Stimulated activated CD4-positive, alpha-beta T cell treated with anti-CD3 and anti-CD28 coated beads, Interleukin-2, amount 100 ng/mL, for 4 hours (primary cell): ENCODE measurements at places on chromosomes 7 and 10.

DNA sequence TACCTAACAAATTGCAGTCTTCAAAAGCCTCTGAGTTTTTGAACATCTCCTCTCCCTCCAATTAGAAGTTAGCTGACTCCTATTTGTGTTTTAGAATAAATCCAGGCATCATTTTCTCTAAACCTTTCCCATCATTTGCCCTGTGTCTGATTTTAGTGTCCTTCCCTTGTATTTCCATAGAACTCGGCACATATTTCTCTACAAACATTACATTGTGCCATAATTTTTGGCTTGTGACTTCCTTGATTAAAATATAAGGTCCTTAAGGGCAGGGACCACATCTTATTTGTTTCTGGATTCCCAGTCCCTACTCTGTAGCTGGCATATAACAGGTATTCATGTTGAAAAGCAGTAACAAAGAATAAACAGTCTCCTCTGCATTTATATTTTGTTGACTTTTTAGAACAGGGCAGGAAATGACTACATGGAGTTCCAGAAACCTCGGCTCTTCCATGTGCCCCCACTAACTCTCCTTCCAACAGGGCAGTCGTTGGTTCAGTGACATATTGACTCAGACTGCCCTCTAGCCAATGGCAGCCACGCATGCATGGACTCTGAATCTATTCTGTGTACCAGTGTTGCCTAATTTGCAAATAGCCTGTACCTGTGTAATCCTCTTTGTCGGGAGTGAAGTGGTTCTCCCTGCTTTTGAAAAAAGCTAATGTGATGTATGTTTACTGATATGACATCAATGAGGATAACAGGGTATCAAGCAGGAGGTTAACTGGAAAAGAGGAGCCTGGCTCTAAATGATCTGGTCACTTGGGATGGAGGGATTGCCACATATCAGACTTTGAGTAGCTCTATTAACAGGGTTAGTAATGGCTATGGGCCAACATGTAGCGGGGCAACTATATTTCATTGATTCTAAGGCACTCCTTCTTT lies 19.8 kb upstream of the CPN1 start:
- no peak for DNase-seq

- DNase-seq, result peak; percentile 10
Observed at GRCh38 chr7:144437370-144438191, 34.1 kb upstream of the NOBOX start.

DNA sequence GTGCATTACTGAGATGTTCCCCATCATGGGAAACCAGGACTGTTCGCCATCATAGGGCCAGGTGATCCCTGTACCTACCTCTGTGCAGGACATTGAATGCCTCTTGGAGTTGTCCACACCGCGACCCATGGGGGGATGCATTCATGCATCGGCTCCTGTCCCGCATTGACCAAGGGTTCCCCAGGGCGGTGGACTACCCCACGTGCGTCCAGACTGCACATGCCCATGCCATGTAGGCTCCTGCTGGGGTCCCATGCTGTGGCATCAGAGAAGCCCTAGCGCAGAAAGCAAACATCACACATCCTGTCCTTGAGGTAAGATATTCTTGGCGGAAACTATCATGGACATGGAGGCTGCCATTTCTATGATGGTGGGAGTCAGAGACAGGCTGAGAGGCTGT lies 121.6 kb upstream of the UNC5B start:
- DNase-seq, result no peak

- DNase-seq, result no peak
Observed at GRCh38 chr7:107960272-107960671, 42.7 kb downstream of the LAMB1 start.

DNA sequence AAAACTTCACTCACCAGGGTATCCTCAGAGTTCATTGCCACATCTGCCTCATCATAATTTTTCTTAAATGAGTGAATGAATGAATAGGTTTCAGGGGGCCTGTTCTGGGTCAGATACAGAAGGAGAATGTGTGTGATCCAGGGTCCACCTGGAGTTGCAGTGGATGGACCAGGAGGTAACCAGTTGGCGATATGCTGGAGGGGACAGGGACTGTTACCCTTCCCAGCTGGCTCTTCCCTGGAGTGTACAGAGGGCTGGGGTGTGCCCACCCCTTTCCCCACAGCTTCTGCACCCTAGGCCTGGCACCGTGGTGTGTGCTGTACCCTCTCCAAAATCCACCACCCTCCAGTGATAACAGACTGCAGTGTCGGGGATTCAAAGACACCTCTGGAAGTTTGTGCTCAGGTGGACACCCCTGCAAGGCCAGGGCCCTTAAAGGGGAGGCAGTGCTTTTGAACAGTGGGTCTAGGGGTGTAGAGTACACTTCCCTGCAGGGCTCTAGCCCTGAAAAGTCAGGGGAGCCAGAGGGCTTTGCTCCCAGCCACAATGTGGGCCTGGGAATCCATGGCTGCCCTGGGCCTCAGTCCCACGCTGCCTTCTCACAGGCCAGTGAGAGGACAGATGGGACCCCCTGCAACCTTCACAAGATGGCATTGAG lies 134.4 kb upstream of the UNC5B start:
- DNase-seq, result no peak

- no peak for DNase-seq
Observed at GRCh38 chr7:98212532-98213041, 1.3 kb downstream of the BHLHA15 start.

- peak; percentile 69 for DNase-seq
Observed at GRCh38 chr10:1938317-1938716, 201.0 kb upstream of the ADARB2 start.

DNA sequence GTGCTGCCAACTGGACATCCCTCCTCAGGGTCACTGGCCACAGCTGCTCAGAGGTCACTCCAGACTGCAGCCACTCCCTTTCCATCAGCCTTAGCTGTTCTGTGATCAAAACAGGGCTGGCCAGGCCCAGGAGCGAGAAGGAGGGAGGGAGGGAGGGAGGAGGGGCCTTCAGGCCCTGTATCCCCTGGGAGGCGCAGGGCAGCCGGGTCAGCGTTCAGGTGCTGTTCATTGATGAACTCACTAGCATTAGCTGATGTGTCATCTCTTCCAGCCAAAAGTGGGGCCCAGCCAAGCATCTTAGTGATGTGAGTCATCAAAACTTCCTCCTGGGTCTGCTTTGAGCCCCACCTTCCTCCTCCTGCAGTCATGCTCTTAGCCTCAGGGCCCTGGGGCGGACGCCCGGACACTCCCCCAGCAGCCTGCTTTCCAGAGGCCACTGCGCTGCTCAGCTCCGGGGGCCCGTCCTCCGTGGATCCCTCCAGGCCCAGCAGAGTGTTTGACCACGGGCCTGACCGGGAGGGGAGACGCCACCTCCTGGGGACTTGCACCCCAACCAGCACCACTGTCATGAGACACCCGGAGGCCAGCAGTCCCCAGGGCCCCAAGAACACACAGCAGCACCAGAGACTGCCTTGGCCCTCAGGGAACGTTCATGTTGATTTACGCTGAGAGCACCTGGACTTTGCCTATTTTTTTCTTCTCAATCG lies 149.2 kb downstream of the PRKAG2 start:
- peak; percentile 50 for DNase-seq

- no peak for DNase-seq
Observed at GRCh38 chr7:151897161-151897731, 20.3 kb upstream of the PRKAG2 start.

DNA sequence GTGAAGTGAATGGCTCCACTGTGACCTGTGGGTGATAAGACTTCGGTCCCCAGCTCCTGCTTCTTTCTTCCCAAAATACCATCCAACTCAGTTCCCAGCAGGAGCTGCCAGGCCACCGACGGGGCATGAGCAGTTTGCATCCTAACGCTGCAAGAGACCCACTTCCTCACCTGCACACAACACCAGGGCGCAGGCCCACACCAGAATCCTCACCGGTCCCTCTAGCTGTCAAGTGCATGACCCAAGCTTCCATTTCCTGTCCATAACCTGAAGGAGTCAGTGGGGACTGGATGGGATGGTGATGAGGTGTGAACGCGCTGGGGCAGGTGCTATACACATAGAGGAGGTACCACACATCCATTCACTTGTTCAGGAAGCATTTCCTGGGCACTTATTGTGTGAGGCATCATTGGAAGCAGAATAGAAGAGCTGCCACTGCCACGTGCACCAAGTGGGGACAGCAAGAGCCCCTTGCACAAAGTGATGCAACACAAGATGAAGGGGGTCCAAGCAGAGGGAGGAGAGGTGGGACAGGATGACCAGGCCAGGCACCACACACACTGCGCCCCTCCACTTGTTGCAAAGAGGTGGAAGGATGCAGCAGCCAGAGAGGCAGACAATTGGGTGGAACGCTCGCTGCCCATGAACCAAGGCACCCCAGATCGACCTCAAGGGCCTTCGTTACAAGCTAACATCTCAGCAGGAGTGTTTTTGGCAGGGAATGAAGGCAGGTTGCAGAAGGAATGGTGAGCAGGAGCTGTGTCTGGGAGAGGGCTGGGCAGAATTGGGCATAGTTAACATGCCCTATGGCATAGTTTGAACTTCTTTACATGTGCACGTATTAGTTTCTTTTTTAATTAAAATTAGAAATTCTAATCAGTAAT lies 605.8 kb upstream of the MGMT start:
- no peak for DNase-seq

GRCh38 chr10:75624638-75625037 lies 193.2 kb downstream of the LRMDA start:
- DNase-seq, result no peak

- DNase-seq, result no peak
Observed at GRCh38 chr10:119113751-119114732, 10.1 kb downstream of the DENND10 start.

DNA sequence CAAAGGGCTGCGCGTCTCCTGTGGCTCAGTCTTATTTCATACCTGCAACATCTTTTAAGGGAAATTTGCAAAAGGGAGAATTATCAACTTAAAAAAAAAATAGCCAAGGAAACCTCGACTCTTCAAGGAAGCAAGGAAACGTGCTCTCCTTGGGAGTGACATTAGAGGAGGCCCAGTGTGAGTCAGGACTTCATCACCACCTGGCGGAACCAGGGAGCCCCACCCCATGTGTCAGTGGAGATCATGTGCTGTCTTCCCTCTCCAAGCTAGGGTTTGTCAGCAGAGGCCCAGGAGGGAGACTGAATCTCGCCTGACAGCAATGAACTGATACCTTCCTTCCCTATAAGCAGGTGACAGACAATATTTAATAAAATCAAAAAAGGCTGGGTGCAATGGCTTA lies 28.9 kb downstream of the POR start:
- DNase-seq, result no peak

GRCh38 chr7:145698526-145699262 lies 417.9 kb upstream of the CNTNAP2 start:
- DNase-seq, result no peak

GRCh38 chr10:52334595-52334994 lies 20.5 kb downstream of the DKK1 start:
- no peak for DNase-seq
